ENCODE measurements at places on chromosomes 5 and 9. TPM values are rescaled to one million over a fixed set of nuclear protein-coding genes. Genes with fewer than 3 reads are reported as not detected.

Gene NR6A1
- 0.36 TPM for total RNA-seq

Gene ZDHHC11B
- total RNA-seq = not detected

Gene WDR36
- total RNA-seq = 87.8 TPM

Gene OR1L8
- not detected for total RNA-seq

GRCh38 chr9:109349421-109349846 lies 28.6 kb upstream of the EPB41L4B start:
- DNase-seq = peak; percentile 89

GRCh38 chr9:69370430-69370829 lies 45.4 kb downstream of the ENTREP1 start:
- no peak for DNase-seq

GRCh38 chr9:132806723-132807421 lies 71.2 kb downstream of the AK8 start:
- no peak for DNase-seq

GRCh38 chr5:87242242-87242641 lies 25.4 kb upstream of the RASA1 start:
- DNase-seq = no peak

- DNase-seq = peak; percentile 34
Measured at GRCh38 chr9:136122425-136123383, 4.0 kb upstream of the TMEM250 start.

DNA sequence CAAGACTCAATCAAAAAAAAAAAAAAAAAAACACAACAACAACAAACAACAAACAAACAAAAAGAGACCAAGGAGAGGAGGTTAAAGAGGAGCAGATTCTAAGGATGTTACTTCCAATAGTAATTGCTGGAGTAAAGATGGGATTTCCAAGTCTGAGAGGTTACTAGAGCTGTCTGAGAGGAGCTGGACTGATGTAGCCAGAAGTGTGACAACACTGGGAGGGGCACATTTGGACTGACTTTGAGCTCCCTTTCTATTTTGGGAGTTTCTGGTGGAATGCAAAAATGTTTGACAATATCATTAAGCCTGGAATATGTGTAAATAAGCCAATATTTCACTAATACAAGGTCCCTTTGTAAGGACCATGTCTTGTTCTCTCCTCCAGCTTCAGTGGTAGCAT lies 25.3 kb upstream of the PANK3 start:
- no peak for DNase-seq

DNA sequence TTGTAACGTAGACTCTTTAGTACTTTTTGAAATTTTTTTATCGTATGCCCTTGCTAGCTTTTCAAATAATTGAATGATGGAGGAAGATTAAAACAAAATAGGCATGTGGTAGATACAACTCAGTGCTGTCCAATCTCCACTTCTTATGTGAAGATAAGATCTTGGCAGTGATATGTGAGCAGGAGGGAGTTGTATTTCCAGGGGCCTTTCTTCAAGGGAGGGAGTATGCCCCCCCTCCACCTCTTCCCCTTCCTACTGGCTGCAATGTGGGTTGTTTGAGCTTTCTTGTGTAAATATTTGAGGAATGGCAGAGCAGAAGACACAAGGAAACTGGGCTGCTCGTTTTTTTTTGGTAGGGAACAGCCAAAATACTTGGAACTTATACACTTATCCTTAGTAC lies 374.9 kb downstream of the PSAT1 start:
- DNase-seq = no peak

DNA sequence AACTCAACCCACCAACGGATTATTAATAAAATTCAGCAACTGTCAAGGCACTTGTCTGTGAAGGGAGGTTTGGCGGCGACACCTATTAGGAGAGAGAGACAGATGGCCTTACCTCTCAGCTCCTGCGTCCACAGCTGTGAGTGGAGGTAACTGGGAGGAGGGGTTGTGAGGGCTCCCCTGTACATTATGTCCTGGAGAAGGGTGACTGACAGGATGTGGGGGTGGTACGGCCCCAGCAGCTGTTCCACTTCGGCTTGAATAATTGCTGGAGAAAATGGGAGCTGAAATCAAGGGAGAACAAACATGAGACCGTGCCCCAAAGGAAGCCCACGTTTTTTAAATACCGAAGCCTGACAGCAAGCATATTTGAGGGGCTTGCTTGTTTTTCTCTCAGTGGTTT lies 353.5 kb upstream of the RFX3 start:
- no peak for DNase-seq

DNA sequence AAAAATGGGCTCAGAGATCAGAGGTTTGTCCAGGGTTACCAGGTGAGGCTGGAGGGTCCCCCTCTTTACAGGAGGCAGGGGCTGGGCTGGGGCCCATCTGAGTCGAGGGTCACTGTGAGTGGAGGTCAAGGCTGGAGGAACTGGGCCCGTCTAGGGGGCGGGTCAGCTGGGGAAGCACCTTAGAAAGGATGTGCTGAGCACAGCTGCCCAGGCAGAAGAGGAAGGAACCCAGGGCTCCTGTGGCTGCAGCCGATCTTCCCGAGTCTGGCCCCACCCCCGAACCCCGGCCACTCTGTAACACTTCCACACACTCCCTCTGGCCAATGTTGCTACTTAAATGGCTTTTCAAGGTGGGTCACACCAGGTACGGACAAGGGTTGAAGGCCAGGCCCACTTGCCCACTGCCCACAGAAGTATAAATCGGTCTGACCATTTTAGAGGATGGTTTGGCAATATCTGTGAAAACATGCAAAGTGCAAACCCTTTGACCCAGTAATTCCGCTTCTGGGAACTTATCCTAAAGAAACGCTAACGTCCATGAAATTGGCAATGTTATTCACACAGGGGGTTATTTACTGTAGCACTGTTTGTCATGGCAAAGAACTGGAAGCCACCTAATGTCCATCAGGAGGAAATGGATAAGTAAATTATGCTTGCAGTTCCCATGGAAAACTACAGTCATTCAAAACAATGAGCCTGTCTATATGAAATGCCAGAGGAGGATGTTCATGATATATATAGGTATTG lies 30.5 kb upstream of the EEIG1 start:
- DNase-seq = no peak
